Tongue (tissue), 3 donors: ENCODE measurements at places on chromosomes 6 and 20.
A peak's percentile ranks its signal among the peaks of the same experiment; 100 is the strongest.

- no peak for DNase-seq
Observed at GRCh38 chr6:35170166-35170565, 29.0 kb upstream of the TCP11 start.

- DNase-seq = no peak
Observed at GRCh38 chr20:48823960-48824498, 3.8 kb downstream of the PREX1 start.

DNA sequence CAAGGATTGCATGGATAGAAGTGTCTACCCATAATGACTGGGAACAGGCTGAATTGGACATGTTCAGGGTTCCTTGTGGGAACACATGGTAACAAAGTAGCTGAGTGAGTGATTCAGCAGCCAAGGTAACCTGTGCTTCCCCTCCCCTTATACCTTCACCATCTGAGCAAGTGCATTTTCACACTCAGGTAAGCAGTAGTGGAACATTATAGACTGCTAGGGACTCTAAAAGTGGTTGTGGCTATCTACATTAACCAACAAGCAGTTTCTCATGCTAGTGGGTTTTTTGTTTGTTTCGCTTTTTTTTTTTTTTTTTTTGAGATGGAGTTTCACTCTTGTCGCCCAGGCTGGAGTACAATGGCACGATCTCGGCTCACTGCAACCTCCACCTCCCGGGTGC lies 41.4 kb downstream of the KIZ start:
- DNase-seq = no peak

GRCh38 chr6:79985128-79985527 lies 19.3 kb upstream of the TTK start:
- no peak for DNase-seq

GRCh38 chr6:111591370-111591900 lies 14.2 kb downstream of the TRAF3IP2 start:
- peak; percentile 67 for DNase-seq

GRCh38 chr20:50292591-50293283 lies 102.1 kb downstream of the CEBPB start:
- DNase-seq = peak; percentile 63

GRCh38 chr6:39321761-39322160 lies 741 bp downstream of the KCNK16 start:
- no peak for DNase-seq

GRCh38 chr6:108589244-108589791 lies 28.6 kb downstream of the FOXO3 start:
- peak; percentile 82 for DNase-seq
